ENCODE measurements at places on chromosomes 3 and 15.

DNA sequence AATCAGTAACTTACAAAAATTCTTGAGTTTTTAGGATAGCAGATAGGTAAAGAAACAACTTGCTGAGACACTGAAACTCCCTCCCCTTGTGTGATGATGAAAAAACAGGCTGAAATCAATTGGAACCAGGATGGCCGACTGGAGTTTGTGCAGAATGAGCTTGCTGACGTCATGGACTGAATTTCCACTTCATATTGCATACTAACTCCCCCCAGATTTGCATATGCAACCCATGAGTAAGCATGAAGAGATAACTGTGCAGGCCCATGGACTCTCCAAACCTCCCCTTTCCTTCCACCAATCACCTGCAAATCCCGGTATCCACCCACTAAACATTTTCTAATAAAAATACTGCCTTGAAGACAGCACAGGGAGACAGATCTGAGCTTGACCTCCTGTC is 82.0 kb upstream of the SCN5A start:
- no peak for DNase-seq

GRCh38 chr3:147398813-147399534 is 7.4 kb downstream of the ZIC4 start:
- DNase-seq = peak; percentile 22

- no peak for DNase-seq
These were observed 248.8 kb upstream of the LYSMD4 start for GRCh38 chr15:99981839-99982658.

GRCh38 chr3:158105119-158105709 is 1.0 kb downstream of the SHOX2 start:
- no peak for DNase-seq

DNA sequence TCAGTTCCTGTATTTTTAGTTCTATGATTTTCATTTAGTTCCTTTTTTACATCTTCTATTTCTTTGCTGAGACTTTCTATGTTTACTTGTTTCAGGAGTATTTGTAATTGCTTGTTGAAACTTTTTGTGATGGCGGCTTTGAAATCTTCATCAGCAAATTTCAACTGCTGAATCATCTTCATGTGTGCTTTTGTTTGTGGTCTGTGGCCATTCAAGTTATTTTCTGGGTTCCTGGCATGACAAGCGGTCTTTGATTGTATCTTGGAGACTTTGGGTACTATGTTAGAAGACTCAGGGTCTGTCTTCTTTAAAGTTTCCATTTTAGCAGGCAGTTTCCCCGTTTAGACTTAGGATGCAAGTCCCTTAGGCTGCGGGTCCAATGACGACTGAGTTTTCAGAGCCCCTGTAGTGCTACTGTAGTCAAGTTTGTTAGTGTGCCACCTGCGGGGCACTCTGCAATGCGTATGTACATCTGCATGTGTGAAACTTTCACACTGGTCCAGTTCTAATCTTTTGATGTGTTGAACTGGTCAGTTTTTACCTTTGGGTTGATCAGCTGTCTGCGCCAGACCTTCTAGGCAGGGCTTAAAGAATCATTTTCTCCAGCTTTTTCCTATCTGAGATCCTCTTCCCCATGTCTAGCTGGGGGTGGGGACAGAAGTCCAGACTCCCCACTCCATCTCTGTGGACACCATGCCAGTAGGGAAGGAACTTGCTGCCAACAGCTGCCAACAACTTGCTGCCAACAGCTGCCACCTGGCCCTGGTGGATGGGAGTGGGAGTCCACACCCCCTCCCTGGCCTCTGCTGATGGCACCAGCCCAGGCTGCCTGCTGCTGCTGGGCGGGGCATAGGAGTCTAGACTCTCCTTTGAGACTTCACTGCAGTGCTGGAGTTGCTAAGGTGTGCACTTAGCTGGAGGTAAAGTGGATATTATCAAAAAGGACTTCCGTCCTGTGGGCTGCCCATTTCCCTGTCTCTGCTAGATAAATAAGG is 190.9 kb downstream of the TJP1 start:
- DNase-seq = no peak

GRCh38 chr3:52798978-52799476 is 4.4 kb downstream of the ITIH3 start:
- DNase-seq = peak; percentile 31

- no peak for DNase-seq
These were observed 50.1 kb downstream of the SETD2 start for GRCh38 chr3:47113669-47114365.

GRCh38 chr3:154990543-154990942 is 89.6 kb upstream of the MME start:
- no peak for DNase-seq

GRCh38 chr3:190385731-190386688 is 2.0 kb upstream of the CLDN16 start:
- DNase-seq = peak; percentile 85

- no peak for DNase-seq
These were observed 161.1 kb upstream of the BHLHE40 start for GRCh38 chr3:4818164-4818563.

DNA sequence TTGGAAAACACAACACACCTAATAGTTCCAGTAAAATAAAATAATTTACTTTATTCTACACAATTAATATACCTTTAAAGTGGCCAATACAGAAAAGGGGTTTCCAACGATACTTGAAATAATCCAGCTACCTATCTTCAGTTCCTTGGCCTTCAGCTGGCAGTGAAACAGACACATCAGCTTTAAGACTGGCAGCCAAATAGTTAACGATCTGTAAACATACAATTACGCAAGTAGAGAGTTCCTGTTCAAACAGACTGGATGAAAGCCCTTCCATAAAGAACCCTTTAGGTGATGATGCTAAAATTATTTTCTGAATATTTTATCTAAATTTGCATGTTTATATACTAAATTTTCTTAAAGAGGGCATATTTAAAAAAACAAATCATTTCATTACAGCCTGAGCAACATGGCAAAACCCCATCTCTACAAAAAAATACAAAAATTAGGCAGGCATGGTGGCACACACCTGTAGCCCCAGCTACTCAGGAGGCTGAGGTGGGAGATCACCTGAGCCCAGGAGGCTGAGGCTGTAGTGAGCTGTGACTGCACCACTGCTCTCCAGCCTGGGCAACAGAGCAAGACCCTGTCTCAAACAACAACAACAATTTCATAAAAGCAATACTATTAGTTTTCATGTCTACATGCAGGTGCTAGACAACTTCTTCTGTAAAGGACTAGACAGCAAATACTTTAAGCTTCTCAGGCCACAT is 12.9 kb downstream of the DYNC1LI1 start:
- DNase-seq = no peak

GRCh38 chr3:76403556-76403955 is 618.2 kb upstream of the ZNF717 start:
- no peak for DNase-seq

DNA sequence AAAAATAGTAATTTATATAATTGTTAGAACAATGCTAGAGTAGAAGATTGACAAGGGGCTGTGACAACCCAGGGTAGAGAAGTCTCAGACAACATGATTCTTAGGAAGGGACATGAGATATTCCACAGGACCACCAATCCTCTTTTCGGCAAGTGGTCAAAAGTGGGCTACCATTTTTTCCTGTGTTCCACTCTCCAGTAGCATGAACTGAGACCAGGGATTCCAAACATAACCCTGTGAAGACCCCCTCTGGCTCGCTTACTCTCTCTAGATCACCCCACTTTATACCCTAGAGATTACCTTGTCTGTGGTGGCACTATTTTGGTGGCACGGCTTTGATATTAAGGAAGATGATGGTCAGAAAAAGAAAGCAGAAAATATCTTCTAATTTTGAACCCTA is 960 bp downstream of the GCSAM start:
- DNase-seq = no peak

DNA sequence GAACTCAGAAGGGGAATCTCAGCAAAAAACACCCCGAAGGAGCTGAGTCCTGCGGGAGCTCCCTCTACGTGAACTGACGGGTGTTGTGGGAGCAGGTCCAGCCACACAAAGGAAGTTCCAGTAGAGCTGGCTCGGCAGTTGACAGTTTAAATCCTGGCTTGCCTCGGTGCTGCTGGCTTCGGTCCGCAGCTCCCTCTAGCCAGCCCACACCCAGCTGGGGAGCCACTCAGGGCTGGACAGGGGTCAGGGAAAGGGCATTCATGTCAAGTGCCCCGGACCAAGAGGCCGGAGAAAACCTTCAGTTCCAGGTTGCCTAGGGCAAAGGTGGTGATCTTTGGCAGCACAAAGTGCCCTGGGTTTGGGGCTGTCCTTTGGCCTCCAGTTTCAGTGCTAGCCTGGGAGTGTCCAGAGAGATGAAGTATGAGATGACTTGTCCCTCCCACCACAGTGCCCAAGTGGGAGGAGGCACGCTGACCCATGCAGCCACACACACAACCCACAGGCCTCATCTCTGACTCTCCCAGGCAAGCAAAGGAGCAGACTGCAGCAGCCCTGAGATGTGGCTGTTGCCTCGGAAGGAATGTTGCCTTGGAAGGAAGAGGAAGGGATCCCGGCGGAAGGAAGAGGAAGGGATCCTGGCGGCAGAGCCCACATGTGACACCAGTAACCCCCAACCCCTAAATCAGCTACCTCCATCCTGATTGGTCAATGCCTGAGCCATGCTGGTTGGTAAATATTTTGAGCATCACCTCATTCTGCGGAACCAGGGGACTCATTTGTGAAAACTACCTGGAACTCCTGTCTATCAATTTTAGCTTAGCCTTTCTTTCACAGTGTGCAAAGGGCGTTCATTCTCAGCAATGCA is 13.9 kb upstream of the ANPEP start:
- DNase-seq = no peak

GRCh38 chr15:91050128-91050455 is 27.7 kb upstream of the VPS33B start:
- DNase-seq = no peak

GRCh38 chr3:126540342-126540849 is 16.4 kb downstream of the CHST13 start:
- peak; percentile 76 for DNase-seq

DNA sequence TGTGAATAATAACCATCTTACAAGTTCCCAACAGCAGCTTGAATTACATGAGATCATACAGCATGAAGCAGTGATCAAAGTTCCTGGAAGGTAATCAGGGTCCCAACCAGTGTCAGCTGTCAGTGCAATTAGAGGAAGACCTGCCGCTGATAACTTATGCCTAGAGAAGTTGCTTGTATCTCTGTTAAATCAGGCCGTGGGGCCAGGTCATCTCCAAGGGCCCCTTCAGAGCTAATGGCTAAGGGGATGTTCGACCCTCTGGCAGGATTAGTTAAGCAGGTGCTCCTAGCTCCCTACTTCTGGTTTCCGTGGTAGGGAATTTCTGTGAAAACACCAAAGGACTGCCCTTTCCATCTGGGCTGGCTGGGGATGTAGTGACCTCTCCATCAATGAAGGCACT is 251.0 kb downstream of the FAM43A start:
- no peak for DNase-seq

GRCh38 chr3:134768837-134769236 is 26.2 kb upstream of the EPHB1 start:
- DNase-seq = no peak

GRCh38 chr3:160935413-160936095 is 169.6 kb downstream of the B3GALNT1 start:
- DNase-seq = no peak

GRCh38 chr15:38471974-38472373 is 18.0 kb downstream of the FAM98B start:
- DNase-seq = no peak

- DNase-seq = no peak
These were observed 31.7 kb downstream of the BTLA start for GRCh38 chr3:112467539-112467938.

DNA sequence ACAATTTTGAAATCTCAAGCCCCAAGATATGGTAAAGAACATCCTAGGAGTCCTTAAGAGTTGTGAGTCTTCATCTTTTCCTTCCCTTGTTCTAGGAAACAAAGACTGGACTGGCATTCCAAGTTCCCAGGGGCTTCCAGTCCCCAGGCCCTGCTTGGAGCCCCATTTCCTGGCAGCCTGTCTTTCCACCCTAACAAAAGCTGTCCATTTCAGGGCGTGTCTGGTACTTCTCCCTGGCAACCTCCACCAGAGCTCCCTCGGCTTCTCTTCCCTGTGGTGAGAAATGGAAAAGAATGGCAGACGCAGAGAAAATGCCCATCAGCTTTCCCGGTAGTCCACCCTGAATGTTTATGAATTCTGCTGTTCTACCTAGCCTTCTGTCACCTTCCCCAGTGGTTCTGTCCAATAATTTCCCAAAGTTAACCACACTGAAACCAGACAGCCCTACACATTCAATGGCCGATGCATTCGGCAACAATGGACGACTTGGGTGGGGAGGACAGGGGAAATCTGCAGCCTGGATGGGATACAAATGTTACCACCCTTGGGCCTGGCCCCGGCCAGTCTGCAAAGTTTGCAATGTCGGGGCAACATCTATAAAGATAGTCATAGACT is 6.8 kb downstream of the RAB6B start:
- no peak for DNase-seq

DNA sequence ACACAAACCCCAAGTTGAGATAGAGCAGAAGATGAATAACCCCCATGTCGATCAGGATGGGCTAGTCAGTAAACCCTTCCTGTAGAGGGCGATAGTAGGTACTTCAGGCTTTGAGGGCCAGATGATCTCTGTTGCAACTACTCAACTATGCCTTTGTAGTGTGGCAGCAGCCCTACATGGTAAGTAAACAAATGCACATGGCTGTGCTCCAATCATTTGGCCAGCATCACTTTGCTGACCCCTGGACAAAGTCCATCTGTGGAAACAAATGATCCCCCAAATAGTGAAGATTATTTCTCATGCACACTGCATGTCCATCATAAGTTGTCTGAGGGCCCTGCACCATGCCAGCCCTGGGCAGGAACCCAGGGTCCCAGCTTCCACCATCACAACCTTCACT is 402.2 kb upstream of the PROK2 start:
- no peak for DNase-seq

- DNase-seq = no peak
These were observed 17.8 kb downstream of the UQCC5 start for GRCh38 chr3:52554026-52554755.

DNA sequence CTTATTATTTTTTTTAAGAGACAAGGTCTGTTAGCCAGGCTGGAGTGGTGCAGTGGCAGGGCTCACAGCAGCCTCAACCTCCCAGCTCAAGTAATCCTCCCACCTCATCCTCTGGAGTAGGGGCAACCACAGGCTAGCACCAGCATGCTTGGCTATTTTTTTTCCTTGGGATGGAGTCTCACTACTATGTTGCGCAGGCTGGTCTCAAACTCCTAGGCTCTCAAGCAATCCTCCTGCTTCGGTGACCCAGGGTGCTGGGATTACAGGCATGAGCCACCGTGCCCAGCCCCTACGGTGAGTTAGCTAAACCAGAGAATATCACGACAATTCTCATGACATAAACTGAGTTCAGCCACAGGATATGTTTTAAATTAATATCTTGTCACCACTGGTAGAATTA is 2.0 kb downstream of the DCUN1D1 start:
- no peak for DNase-seq

DNA sequence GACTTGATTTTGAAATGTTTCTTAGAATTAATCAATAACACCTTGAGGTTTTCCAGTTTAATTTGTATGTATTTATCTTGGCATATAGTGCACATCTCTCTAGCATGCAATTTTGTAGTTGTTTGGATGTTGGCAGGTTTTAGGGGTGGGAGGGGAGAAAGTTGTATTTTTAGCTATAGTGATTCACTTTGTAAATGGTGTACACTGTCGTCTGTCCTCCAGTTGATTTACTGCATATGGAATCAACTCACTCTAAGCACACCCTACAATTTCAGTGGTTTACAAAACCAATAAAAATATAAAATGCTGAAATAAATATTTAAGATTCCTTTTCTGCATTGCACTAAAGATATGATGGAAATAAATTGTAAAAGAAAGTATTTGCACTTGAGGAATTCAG is 199.1 kb downstream of the CDIN1 start:
- no peak for DNase-seq

GRCh38 chr15:90597577-90597976 is 67.9 kb downstream of the CRTC3 start:
- no peak for DNase-seq
